Trophoblast cell (in vitro differentiated cells and primary cell): ENCODE measurements at places on chromosomes 7 and 10.
A peak's percentile ranks its signal among the peaks of the same experiment; 100 is the strongest.

- DNase-seq = no peak
Observed at GRCh38 chr7:124915242-124915641, 14.4 kb downstream of the POT1 start.

- DNase-seq = no peak
Observed at GRCh38 chr10:72175149-72175548, 40.7 kb upstream of the ANAPC16 start.

DNA sequence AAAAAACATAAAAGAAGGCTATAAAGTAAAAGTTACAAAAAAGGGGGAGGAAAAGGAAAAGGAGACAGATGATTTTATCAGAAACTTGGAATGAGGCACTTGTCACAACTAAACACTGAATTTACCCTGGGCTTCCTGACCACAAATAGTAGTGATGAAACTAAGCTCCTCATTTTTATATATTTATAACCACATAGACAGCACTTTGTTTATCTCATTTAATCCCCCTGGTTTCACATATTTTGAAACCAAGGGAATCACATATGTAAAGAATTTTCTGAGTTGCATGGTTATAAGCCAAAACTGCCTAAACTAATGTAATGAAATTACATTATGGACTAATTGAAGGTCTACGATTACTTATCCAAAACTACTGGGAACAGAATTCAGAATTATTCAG lies 39.6 kb upstream of the MET start:
- no peak for DNase-seq

DNA sequence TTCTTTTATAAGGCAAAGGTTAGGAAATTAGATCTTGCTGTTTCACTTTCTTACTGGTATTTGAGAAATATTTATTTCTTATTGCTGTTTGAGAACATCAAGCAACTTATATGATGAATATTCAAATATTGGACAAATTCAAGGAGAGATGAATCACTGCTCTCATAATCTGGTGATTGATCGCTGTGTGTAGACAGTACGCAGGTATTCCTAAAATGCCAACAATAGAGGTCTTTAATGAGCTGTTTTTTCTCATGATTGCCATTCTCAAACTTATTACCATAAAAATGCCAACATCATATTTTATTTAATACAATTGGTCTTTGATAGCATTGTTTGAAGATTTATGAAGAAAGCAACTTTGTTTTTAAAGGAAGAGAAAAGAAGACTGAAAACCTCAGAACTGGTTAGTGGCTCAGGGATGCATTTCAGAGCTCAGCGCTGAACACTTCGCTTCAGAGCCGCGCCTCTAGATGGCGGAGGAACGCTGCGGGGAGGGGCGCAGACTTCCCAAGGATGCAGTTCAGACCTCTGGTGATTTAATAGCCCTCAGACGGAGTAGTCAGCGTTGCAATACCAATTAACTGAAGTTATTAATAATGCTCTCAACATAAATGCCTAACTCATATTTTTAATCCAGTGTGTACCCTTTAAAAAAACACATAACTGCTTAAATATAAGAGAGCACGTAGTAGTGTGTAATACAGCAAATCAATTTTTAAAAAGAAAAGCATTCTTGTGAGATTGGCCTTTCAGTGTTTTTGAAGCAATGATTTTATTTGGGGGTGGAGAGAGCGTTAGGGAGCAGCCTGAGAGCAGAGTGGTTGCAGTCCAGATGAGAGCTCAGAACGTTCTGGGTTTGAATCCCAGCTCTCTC lies 38.5 kb upstream of the STEAP4 start:
- DNase-seq = peak; percentile 66
